Activated T-cell treated with anti-CD3 and anti-CD28 coated beads, Interleukin-2, amount 50 U/mL, for 48 hours (primary cell): ENCODE measurements at places on chromosomes 12 and 14.

DNA sequence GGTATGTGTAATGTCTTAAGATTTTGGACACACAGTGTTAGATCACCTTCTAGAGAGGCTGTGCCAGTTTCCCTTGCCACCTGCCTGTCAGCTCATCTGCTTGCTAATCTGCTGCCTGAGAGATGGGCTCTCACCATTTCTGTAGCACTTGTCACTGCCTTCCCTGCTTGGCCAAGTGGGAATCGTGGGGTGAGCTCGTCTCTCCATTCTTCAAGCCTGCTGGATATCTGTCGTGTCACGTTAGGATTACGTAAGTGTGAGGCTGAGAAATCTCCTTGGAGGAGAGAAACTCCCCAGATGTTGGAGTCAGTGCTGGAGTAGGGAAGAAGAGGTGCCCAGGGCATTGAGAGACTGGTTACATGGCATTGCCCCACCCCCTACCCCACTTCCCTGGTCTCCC lies 8.6 kb upstream of the RPH3A start:
- no peak for DNase-seq

DNA sequence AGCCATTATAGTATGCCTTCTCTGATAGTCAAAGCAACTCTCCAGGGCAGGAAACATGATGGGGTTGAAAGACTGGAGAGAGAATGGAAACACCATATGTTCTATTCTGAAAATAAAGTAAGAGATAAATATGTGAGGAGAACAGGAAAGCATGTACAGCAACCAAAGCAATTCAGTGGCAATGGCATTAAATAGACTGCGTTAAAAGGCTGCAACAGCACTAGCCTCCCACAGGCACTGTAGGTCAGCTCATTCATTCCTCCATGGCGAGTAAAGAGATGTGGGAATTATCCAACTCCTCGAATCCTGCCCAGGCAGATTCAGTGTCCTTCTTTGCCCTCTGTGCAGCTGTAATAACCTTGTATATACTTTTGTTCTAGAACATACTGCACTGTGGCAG lies 43.8 kb downstream of the ANO6 start:
- no peak for DNase-seq

DNA sequence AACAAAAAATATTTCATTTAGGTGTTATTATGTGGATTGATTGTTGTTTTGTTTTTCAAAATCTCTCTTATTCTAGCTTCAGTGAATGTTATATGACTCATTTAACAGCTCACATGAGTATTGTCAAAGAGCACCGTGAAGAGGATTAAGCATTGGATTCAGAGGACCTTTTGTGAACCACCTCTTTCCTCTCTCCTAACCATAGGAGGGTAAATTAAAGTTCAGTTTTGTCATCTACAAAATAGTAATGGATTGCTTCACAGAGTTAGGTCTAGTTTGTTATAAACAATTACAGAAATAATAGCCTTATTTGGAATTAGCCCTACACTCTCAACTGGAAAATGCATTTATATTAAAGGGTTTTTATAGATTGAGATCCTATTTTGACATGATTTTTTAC lies 962 bp upstream of the KERA start:
- no peak for DNase-seq

GRCh38 chr12:106586278-106586802 lies 3.5 kb downstream of the RFX4 start:
- DNase-seq, result no peak

GRCh38 chr12:75452675-75453330 lies 27.8 kb upstream of the GLIPR1 start:
- no peak for DNase-seq

- no peak for DNase-seq
Observed at GRCh38 chr14:40248671-40249070, 816.4 kb upstream of the FBXO33 start.

GRCh38 chr12:6767353-6768319 lies 1.5 kb downstream of the PTMS start:
- DNase-seq, result no peak

GRCh38 chr12:47328831-47329545 lies 249.2 kb upstream of the AMIGO2 start:
- no peak for DNase-seq

- DNase-seq, result no peak
Observed at GRCh38 chr12:52224151-52224550, 8.9 kb upstream of the KRT7 start.

DNA sequence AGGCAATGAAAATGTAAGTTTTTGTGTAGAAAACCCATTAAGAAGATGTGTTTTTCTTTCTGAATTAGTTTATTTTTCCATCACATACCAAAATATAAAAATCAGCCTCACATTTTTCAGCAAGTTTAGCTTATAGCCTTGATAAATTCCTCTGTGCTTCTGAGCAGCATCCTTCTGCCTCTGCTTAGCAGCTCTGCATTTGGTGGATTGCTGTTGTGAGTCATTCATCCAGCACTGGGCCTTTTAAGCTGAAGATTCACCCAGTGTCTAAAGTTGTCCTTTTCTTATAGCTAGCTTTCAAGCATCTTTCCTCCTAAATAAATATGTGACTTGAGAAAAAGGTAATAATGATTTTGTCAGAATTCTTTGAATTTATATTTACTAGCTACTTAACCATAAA lies 206.1 kb downstream of the PCNX1 start:
- no peak for DNase-seq

- DNase-seq, result no peak
Observed at GRCh38 chr14:102736956-102737355, 40.3 kb upstream of the TRAF3 start.

DNA sequence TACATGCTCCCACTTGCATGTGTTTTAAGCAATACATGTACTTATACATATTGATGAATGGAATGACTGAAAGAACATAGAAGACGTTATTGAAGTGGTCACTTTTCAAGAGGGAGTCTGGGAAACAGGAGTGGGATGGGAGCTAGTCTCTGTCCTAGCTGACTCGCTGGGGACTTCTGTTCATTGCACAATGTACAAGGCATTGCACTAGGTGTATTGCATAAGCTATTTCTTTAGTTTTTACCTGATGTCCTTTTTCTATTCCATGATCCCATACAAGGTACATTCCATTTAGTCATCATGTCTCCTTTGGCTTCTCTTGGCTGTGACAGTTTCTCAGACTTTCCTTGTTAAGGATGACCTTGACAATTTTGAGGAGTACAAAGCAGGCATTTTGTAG lies 4.0 kb upstream of the MYO1H start:
- DNase-seq, result no peak

DNA sequence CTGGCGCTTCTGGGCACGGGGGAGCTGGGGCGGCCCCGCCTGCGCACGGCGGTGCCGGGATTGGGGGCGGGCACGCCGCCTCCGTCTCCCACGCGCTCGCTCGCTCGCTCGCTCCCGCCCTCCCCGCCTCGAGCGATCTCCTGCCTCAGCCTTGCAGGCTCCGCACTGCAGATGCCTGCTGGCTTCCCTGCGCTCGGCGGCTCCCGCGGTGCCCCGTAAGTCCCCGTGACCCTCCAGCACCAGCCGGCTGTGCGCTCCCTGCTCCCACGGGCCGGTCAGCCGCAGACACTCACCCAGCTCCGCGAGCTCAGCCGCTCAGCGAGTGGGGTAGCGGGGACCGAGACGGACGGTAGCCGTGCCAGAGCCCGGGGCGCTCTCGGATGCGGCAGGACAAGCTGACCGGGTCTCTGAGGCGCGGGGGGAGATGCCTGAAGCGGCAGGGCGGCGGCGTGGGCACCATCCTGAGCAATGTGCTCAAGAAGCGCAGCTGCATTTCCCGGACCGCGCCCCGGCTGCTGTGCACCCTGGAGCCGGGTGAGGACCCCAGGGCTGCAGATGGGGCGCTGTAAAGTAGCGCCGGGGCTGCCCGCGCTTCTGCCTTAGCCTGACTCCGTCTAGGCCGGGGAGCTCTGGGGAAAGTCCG lies at the start of gene TBC1D30:
Gene TBC1D30, plus strand, starts transcription at position 148 of the 643 bp plus-strand sequence. Its CDS starts 233 bp downstream, at position 381.
- peak; percentile 38 for DNase-seq

GRCh38 chr14:73834261-73834625 lies 17.4 kb upstream of the PTGR2 start:
- DNase-seq, result no peak

- no peak for DNase-seq
Observed at GRCh38 chr14:76256545-76256944, 104.8 kb downstream of the GPATCH2L start.

DNA sequence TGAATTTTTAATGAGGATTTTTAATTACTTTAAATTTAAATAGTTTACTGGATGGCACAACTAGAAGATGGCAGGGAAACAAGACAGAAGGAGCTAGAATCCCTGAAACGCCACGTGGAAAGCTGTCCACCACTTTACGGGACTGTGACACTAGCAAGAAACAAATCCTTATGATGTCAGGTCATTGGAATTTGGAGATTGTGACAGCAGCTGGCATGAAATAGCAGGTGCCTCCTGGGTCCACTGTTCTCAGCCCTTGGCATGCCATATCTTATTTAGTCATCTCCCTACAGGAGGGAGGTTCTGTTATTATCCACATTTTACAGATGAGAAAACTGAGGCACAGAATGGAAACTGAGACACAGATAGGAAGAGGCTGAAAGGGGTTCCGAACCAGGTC lies 113.8 kb downstream of the BCL11B start:
- no peak for DNase-seq

GRCh38 chr12:90181216-90181615 lies 472.6 kb upstream of the ATP2B1 start:
- no peak for DNase-seq

DNA sequence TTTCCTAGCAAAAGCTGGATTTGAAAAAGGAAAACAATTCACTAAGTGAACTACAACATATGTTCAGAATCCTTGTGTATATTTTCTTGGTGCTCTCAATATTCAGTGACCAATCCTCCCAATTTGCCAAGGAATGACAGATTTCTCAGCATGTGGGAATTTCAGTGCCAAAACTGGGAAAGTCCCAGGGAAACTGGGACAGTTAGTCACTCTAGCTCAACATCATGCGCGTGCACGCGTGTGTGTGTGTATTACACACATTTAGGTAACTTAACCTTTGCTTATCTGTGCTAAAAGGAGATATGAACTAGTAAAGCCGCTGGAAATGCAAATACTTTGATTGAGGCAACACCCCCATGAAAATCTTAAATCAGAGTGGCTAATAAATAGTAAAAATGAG lies 26.1 kb upstream of the SLC6A13 start:
- DNase-seq, result no peak

- DNase-seq, result no peak
Observed at GRCh38 chr12:99573980-99574379, 73.6 kb upstream of the GARIN6 start.

- DNase-seq, result no peak
Observed at GRCh38 chr14:89501381-89501780, 84.3 kb upstream of the FOXN3 start.

GRCh38 chr12:54641554-54641953 lies 6.6 kb downstream of the DCD start:
- no peak for DNase-seq

DNA sequence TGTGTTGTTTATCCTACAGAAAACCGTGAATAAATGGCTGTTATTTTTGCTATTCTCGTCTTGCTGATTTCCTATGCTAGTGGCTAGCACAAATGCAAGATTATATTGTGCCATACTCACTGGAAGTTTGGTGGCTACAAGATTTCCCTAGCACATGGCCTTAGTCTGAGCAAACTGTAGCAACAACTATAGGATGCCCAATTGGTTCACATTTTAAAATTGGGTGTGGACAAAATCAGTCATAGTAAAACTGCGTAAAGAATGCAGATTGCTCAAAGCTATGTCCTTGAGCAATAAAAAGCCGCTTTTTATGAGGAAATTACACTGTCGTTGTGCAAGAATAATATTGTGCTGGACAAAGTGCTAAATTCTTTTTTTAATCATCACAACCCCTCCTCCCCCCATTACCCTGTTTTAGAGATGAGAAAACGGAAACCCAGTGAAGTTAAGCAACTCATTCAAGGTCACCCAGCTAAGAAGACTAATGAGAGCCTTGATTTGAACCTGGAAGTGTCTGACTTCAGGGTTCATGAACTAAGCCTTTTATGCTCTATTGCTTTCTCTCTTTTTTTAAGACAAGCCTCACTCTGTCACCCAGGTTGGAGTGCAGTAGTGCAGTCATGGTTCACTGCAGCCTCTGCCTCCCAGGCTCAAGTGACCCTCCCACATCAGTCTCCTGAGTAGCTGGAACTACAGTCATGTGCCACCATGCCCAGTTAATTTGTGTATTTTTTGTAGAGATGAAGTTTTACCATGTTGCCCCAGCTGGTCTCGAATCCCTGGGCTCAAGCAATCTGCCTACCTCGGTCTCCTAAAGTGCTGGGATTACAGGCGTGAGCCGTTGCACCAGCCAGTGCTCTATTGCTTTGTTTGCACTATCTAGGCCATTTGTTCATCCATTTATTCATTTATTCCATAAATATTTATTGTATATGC lies 73.6 kb downstream of the SRGAP1 start:
- no peak for DNase-seq
